Mesenteric fat pad (tissue), 1 donor: ENCODE measurements at places on chromosomes 13 and 19. TPM values are rescaled to one million over a fixed set of nuclear protein-coding genes. Genes with fewer than 3 reads are reported as not detected.
A peak's percentile ranks its signal among the peaks of the same experiment; 100 is the strongest.

DNA sequence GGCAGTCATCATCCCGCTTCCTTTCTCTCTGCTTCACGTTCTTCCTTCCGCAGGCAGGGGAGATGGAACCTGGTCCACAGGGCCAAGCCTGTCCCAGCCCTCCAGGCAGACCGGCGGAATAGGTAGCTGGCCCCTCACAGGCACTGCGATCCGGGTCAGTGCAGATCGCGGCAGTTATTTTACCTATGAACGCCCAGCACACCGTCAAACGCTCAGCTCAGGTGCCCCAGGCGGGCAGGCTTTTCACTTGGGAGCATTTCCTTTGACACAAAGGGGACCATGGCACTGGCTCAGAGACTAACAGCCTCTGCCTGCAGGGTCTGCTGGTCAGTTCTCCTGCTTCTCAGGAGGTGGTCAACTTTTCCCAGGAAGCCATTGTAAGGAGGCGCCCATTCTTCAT lies 97.0 kb upstream of the ZNF98 start:
- no peak for DNase-seq

GRCh38 chr13:104297075-104297474 lies 1230.9 kb upstream of the SLC10A2 start:
- DNase-seq, result no peak

- no peak for DNase-seq
Measured at GRCh38 chr13:105220063-105220462, 1315.4 kb downstream of the EFNB2 start.

The RFPL4A gene
- total RNA-seq, result not detected

GRCh38 chr13:112586334-112586960 lies 1.5 kb downstream of the TUBGCP3 start:
- no peak for DNase-seq

DNA sequence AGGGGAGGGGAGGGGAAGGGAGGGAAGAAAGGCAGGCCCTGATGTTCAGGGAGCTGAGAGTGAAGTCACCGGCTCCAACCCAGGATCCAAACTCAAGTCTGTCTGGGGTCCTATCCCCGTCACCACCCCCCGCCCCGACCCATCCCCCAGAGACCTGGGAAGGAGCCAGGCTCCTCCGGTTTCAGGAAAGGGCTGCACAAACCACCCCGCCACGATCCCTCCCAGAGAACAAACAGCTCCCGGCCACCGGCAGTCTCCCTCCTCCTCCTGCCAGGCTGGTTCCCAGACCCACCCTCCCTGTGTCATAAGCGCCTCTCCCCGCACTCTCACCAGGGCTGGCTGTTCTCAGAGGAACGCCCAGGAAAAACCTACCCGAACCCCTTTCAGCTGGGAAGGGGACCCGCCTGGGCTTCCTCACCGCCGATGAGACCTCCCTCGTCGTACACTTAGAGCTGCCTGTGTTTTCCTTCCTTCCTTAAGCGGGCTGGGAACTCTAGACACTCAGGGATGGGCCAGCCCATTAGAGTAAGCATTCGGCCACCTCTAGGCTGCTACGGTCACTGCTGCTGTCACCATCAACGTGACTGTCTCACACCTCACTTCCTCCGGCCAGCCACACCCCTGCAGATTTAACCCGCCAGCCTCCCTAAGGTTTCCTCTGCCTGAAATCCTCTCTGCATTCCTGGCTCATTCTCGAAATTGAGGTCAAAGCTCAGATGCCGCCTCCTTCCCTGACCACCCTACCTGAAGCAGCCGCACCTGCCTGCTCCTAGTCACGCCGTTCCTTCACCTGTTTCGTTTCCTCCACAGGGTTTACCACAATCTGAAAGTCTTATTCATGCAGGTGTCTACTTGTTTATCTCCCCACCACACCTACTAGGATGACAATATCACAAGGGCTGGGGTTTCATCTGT lies 6.3 kb upstream of the RDH13 start:
- DNase-seq, result no peak

GRCh38 chr19:919199-920050 lies 2.3 kb downstream of the KISS1R start:
- DNase-seq, result no peak

DNA sequence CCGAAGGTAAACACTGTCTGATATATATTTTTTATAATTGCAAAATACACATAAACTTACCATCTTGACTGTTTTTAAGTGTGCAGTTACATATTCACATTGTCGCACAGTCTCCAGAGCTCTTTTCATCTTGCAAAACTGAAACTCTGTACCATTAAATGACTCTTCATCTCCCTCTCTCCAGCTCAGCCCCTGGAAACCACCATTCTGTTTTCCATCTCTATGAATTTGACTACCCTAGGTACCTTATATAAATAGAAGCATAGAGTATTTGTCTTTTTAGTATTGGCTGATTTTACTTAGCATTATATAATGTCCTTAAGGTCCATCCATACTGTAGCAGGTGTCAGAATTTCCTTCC lies 45.8 kb downstream of the LRCH1 start:
- no peak for DNase-seq

The PSMD8 gene
- 288 TPM for total RNA-seq

- DNase-seq, result no peak
Measured at GRCh38 chr19:39937787-39938186, 3.4 kb upstream of the FCGBP start.

The ACP5 gene
- 35.0 TPM for total RNA-seq

GRCh38 chr13:33860526-33860925 lies 42.6 kb downstream of the RFC3 start:
- DNase-seq, result no peak

DNA sequence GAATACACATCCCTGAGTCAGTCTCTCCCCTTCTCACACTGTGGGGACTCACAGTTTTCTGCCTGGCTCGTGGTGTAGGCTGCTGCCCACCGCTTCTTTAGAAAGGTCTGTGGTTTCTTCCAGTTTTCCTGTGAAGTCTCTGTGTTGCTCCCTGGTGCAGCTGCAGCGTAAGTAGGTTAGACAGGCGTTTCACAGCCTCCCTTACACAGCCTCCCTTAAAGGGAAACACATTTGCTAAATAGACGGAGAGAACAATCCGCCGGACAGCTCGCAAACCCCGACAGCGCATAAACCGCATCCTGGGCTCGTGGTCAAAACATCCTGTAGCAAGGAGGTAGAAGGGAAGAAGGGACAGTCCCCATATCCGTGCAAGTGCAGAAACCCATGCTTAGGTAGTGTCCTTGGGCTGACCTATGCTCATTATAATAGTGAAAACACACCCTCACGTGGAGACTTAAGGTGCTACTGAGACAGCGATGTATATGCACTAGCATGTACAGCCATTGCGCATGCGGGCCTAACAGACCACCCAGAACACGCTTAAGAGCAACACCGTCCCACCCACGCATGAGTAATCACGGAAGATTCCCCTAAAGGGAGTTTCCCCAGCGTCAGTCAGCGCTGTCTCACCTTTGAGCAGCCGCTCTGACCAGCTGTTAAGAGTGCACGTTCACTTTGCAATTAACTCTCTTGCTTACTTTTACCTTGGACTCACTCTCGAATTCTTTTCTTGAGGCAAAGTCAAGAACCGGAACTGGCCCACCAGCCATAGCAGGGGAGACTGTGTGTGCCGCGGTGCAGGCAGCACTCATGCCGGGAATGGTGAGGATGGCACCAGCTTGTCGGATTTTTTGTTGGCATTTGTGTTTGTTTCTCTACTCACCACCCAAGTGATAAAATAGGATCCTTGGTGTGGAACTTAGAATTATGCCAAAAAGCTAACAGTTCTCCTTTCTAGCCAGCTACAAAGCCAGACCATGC lies 16.6 kb downstream of the SIGLEC8 start:
- DNase-seq, result peak; percentile 69

The PEAK3 gene
- 2.6 TPM for total RNA-seq

The SERTM1 gene
- total RNA-seq, result not detected

- no peak for DNase-seq
Measured at GRCh38 chr13:46751811-46752635, 44.9 kb downstream of the ESD start.

DNA sequence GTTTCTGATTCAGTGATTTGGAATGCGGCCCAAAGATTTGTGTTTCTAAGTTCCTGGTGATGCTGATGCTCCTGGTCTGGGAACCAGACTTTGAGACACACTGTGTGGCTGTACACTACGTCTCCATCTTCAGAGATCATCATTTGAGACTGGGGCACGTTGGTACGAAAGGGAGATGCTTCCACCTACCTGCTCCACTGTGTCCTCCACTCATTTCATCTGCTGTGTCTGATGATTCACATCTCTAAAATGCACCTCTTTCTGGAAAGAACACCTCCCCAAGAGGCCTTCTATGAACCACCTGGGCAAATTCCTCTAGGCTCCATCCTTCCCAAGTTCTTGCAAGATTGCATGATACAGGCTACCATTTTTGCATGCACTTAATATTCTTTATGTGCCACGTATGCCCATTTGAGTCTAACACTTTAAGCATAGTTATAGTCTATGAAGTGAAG lies 58.6 kb downstream of the ERCC5 start:
- DNase-seq, result no peak
